ENCODE measurements at places on chromosomes 2 and 18.
A peak's percentile ranks its signal among the peaks of the same experiment; 100 is the strongest.

DNA sequence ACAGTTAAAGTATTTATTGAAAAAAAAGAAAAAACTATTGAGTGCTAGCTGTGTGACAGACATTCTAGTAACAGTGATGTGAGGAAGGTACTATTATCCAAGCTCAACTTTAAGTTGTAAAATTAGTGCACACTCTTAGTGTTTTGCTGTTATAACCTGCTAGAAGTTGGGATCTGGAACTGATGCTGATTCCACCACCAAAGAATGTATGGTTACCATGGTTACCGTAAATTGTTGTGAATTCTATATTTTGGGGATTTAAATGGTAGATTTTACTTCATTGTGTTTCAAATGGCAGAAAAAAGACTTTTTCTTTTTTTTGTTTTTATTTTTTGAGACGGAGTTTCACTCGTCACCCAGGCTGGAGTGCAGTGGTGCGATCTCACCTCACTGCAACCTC, 5.3 kb downstream of the AGFG1 start:
- no peak for DNase-seq

DNA sequence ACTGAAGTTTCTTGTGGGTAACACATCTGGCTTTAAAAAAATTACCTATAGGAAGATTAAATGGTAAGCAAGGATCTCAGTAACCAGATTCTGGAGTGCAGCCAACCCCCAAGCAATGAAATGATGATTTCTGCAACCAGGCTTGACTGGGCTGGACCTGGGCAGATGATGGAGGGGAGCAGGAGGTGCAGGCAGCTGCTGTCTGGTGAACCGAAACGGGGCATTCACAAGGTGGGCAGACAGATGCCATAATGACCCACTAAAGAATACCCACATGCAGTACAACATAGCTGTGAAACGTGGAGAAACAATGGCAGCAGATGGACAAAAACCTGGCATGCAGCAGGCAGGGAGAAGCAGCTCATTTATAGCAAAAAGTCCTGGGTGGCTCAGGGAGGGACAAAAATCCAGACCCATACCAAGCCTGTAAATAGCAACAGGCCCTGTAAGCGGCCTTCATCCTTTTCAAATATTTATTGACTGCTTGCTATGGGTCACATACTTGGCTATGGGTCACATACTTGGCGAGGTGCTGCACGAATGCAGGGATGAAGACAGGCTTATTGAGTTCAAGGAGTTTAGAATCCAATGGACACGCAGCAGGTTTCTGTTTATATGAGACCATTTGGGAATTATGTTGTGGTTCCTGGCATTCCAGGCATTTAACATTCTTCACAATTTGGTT, 244.7 kb downstream of the HRH4 start:
- no peak for DNase-seq

- no peak for DNase-seq
Observed at GRCh38 chr2:111157071-111157661, 36.5 kb downstream of the BCL2L11 start.

DNA sequence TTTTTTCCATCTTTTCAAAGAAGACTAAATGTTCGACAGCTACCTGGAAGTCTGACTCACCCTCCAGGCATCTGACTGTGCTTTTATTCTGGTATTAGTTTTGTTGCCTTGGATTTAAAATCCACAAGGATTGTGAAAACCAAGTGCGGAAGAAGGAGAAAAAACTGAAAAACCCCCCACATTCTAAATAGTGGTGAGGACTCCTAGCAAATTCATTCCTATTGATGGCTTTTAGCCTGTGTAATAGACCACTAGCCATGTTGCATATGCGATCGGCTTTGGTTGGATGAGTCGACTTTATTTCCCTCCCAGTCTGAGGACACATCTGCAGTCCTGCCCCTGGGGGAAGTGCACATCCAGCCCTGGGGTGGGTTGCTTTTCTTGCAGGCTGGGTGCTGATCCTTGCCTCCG, 16.9 kb downstream of the LDLRAD4 start:
- DNase-seq: no peak

GRCh38 chr2:85394976-85395375, 15.2 kb downstream of the CAPG start:
- DNase-seq: no peak

- peak; percentile 35 for DNase-seq
Observed at GRCh38 chr2:172461591-172462372, 34.4 kb downstream of the ITGA6 start.

- DNase-seq: no peak
Observed at GRCh38 chr2:208541989-208542464, 135.4 kb downstream of the PTH2R start.

DNA sequence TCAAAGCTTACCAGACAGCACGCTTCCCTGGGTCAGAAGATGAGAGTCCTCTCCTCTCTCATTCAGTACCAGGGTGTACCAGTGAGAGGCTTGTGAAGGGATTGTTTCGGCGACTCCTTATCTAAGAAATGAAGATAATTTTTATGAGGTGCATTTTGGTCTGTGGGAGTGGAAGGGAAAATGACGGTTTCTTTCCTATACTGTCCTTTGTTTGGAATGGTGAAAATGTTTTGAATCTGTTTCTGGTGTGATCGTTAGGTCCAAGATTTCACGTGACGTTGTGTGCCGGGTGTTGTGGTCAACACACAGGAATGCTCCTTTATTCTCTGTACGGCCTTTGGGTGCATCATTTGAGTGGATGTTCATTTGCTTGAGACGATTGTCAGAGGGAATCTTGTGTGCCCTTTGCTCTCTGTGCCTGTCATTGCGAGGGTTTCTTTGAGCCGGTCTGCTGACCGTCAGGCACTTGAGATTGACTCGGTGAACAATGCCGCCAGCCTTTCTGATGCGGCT, 183.5 kb downstream of the AGAP1 start:
- no peak for DNase-seq

DNA sequence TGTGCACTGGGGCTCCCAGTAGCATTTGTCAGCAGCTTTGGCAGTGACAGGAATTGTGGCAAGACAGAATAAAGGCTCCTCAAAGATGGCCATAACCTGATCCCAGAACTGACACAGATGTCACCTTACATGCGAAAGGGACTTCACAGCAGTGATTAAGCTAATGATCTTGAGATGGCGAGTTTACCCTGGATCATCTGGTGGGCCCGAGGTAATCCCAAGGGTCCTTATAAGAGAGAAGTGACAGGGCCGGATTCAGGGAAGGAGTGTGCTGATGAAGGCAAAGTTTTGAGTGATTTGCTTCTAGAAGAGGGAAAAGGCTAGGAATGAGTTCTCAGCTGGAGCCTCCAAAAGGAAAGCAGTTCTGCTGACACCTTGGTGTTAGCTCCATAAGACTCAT, 333.9 kb downstream of the LPIN1 start:
- DNase-seq: no peak

GRCh38 chr2:145197944-145198343, 678.0 kb upstream of the ZEB2 start:
- DNase-seq: no peak

GRCh38 chr2:66867063-66867441, 432.1 kb downstream of the MEIS1 start:
- DNase-seq: no peak

DNA sequence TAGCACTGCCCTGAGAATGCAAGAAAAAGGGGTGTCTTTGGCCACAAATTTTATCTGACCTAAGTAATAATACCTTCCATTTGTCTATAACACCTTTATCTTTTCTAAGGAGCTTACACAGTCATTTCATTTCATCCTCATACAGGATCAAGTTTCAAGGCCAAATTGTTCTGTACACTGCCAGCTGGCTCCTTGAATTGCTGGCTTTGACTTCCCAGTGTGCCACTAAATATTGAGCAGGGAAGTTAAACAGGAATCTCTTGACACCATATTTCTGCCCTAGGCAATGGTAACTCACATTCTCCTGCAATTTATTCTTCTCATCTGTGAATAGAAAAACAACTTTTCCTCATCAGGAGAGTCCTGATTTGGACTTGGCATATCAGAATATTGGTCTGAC, 195.1 kb upstream of the LRP1B start:
- DNase-seq: no peak

- DNase-seq: no peak
Observed at GRCh38 chr2:218395456-218395825, 4.2 kb upstream of the CTDSP1 start.

DNA sequence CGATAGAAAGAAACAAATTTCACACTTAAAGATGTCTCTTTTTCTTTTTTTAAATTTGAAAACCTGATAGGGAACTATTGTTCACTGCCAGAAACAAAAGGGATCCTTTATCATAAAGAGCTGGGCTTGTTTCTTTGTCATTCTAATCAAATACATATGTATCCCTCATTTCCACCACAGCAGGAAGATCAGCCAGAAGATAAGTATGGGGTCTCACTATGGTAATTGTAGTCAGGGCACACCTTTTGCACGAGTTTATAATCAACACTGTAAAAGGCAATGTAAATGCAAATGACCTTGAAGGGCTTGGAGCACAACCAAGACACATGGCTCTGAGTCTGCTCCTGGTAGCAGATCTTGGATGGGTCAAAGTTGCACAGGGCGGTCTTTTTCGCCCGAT, 109.5 kb downstream of the NXPH2 start:
- DNase-seq: no peak

- DNase-seq: no peak
Observed at GRCh38 chr18:57446322-57446721, 11.1 kb downstream of the ONECUT2 start.

DNA sequence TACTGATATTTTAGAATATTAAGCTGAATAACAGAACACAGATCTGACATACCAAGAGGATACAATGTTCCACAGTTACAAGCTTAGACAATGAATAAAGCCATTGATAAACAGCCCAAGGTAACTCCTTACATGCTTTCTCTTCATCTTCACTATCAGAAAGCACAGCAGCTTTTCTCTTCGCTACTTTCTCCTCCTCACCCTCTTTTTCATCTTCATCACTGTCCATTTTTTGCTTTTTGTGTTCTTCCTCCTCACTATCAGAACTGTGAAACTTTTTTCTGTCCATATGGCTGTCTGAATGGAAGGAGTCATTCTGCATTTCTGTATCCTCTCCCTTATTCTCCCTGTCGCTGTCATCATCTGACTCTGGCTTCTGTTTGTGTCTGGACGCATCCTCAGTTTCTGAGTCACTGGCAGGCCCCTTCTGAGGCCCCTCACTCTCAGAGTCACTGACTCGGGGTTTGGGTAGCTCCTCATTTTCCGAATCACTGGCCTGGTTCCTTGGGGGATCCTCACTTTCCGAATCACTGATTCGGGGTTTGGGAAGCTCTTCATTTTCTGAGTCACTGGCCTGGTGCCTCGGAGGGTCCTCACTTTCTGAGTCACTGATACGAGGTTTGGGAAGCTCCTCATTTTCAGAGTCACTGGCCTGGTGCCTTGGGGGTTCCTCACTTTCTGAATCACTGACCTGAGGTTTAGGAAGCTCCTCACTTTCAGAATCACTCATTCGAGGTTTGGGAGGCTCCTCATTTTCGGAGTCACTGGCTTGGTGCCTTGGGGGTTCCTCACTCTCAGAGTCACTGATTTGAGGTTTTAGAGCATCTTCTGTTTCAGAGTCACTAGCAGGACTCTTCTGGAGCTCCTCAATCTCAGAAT, 21.5 kb downstream of the IWS1 start:
- no peak for DNase-seq

- no peak for DNase-seq
Observed at GRCh38 chr2:128304330-128304714, 14.3 kb downstream of the HS6ST1 start.

DNA sequence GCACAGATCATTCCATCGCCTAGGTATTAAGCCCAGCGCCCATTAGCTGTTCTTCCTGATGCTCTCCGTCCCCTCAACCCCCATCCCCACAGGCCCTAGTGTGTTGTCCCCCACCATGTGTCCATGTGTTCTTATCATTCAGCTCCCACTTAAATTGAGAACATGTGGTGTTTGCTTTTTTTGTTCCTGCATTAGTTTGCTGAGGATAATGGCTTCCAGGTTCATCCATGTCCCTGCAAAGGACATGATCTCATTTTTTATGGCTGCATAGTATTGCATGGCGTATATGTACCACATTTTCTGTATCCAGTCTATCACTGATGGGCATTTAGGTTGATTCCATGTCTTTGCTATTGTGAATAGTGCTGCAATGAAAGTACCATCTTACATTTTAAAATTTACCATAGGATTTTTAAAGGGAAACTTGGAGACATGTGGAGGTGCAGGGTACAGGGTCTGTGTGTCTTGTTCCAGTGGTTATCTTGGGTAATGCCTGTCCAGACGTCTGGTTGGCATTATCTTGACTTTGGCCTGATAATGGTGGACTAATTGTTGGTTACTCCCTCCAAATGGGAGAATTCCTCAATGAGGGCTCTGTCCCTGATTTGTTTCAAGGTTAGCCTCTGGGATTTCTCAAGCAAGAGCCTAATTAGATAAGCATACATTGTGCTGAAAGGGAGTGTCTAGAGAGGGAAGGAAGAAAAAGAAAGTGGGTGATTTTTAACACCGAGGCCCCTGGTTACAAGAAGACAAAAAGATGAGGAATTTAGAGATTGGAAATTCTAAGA, 21.6 kb downstream of the KLHL23 start:
- no peak for DNase-seq

DNA sequence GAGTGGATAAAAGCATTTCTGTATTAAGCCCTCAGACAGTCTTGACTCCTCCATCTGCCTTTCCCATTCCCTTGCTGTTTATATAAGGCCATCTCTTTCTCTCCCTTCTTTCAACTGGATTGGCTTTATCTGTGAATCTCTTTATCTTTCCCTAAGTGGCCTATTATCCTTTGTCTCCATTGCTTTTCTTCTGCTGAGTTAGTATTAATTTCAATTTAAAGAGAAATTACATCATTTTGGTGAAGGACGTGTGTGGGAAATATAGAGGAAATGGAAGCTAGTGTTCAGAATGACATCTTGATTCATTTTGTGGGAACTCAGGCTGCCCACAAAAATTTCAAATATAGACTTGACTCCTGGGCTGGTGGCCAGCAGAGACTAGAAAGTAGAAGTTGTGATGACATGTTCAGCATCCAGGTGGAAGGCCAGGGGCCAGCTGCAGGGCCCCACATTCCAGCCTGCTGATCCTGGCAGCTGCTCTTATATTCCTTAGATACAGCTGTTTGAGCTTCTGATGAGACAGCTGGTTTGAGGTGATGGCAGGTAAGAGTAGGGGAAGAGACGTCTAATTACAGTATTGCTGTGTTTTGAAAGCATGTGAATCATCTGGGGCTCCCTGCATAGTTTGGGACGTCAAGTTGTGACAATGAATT, 52.3 kb downstream of the DIS3L2 start:
- DNase-seq: no peak

- DNase-seq: no peak
Observed at GRCh38 chr2:48016225-48017019, 110.1 kb upstream of the FBXO11 start.

DNA sequence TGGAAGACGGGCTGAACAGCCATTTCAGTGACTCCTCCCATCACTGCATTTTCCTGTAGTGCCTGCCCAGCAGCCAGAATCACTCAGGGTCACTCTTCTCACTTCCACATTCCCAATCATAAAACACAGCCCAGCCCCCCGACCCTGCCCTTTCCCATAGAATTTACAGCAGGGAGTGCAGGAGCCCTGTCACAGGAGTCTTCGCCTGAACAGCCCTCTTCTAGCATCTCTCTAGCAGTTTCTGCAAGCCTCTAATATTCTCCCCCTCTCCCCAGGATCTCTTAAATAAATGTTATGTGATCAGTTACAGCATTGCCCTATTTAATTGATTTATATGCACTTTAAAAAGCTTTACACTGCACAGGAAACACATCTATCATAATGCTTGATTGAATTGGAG, 42.9 kb upstream of the KLHL29 start:
- no peak for DNase-seq
